Vagina (tissue), 2 donors: ENCODE measurements at places on chromosomes 6 and 20.

GRCh38 chr20:25360631-25361286 lies 29.9 kb downstream of the ABHD12 start:
- DNase-seq: no peak

- DNase-seq: no peak
These were observed 12.3 kb upstream of the HMGN4 start for GRCh38 chr6:26525838-26526237.

DNA sequence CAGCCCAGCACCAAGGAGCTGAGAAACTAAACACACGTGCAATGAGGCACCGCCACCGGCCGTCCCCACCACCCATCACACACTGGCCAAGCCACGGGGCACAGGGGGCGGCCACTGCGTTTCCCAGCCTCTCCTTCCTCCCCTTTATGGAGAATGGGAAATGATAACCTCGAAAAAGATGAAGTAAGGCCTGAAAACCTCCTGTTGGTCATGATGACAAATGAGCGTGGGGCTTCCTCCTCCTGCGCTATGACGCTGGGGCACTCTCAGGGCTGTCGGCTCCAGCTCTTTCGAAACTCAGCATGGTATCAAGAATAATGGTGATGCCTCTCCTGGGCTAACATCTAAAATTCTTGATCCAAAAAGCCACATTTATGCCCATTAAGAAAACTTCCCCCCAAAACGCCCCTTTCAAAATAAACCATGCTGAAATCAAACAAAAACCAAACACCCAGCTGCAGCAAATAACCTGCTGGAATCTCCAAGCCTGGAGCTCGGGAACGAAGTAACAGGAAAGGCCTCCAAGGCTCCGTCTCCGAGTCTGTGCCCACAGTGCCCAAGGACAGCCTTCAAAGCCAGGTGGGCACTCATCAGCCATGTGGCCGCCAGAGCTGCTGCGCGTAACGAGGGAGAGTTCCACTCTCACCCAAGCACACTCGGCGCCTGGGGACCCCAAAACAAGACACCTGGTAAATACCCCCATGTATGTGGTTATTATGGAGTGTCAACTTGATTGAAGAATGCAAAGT lies 50.0 kb downstream of the TAF4 start:
- DNase-seq: no peak

DNA sequence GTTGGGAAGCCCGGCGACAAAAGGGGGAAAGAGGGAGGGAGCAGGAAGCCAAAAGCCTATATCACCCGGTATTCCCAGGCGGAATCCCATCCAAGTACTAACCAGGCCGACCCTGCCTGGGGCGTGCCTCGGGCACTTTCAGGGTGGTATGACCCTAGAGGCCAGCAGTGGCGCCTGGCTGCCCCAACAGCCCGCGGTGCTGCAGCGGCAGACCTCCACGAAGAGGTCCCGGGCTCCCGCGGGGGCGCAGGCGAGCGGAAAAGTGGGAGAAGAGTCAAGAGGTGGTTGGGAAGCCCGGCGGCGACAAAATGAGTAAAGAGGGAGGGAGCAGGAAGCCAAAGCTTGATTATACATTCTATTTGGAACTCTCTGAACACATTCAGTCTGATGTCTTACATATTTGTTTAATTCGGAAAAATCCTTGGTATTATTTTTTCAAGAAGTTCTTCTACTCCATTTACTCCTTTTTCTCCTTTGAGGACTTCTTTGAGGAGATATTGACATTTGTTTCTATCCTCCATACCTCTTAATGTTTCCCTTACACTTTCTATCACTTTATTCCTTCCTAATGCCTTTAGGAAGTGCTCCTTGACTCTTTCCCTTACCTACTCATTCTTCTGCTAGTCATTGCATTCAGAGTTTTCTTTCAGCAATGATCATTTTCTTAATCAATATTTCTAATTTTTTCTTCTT lies 11.5 kb downstream of the TREML4 start:
- DNase-seq: no peak

GRCh38 chr6:53998303-53998702 lies 112.9 kb upstream of the MLIP start:
- no peak for DNase-seq
